ENCODE measurements at places on chromosomes 6 and 20.
A peak's percentile ranks its signal among the peaks of the same experiment; 100 is the strongest.

DNA sequence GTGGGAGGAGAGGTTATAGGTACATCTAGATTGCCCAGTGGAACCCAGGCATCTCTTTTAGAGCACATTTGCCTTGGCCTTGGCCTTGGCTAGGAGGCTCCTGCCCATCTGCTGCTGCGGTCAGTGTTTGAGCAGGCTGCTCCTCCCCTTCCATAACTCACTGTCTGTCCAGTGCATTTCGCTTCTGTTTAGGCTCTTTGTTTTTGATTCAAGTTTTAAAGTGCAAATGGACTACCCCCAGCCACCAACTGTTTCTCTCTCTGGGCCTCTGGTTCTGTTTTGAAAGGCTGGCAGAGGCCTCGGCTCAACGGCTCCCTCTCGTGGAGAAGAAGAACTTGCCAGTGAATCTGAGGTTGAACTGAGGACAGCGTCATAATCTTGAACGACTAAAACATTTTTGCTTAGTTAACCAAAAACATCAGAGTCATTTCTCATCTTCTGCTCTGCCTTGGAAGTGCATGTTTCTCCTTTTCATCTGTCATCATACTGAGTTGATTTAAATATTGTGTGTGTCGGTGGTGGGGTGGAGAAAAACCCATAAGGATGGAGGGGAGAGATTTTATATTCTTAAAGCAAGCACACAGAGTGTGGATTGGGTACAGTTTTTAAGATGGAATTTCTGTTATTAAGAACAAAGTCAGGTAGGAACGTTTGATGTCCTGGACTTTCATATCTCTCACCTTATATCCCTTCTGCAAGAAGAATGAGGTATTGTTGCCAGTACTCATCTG is 171.4 kb downstream of the DTNBP1 start:
- peaks cover 20% of the 10 kb centered on the region for H3K4me1 ChIP-seq
- no peak overlapping the region for H3K4me3 ChIP-seq
- peak; percentile 87 for DNase-seq
- no peaks in the 10 kb centered on the region for H3K27me3 ChIP-seq
- H3K36me3 ChIP-seq = no peaks in the 10 kb centered on the region

- no peak for DNase-seq
- H3K27ac ChIP-seq = no peak overlapping the region
- H3K4me3 ChIP-seq = no peak overlapping the region
- no peaks in the 10 kb centered on the region for H3K27me3 ChIP-seq
- peaks cover 26% of the 10 kb centered on the region for H3K4me1 ChIP-seq
- no peaks in the 10 kb centered on the region for H3K36me3 ChIP-seq
Observed at GRCh38 chr20:63944078-63944941, 11.9 kb downstream of the UCKL1 start.

DNA sequence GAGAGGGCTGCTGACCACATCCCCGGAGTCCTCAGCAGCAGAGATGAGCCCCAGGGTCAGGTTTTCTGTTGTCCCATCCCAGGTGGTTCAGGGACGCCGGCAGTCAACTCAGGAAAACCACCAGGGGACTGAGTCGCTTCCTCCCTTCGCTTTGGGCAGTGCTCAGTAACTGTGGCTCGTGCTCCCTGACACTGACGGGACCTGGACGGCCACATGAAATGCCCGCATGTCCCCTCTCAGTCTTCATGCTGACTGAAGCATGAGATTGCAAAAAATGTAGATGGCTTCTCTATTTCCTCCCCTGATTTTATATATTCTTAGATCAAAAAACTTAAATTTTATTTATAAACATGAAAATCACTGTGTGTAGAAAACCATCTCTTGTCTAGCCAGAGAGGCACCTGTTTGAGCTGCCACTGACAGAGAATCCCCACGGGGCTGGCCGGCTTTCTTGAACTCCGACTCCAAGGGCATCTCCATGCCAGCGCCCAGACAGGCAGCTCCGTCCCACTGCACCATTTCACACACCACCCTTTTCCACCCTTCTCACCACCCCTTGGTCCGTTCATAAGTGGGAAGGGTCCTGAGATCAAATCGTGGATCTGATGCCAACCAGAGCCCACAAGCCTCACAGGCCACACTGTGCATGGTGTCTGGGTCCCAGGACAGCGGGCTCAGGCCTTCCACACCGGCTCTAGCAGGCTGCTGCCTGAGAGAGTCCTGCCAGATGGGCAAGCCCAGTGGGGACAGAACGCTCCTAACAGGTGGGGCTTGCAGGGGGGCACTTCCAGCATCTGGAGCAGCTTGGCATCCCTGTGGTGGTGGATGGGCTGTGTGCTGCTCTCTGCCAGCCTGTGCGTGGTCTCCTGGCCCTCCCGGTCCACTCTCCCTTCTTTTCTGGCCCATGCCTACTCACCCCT is 98.2 kb downstream of the SMOC2 start:
- H3K27ac ChIP-seq = peak overlapping the region; percentile 75
- H3K4me1 ChIP-seq = peaks cover 69% of the 10 kb centered on the region
- H3K4me3 ChIP-seq = no peak overlapping the region
- H3K36me3 ChIP-seq = no peaks in the 10 kb centered on the region
- no peaks in the 10 kb centered on the region for H3K27me3 ChIP-seq

- peaks cover 2% of the 10 kb centered on the region for H3K4me1 ChIP-seq
- H3K27me3 ChIP-seq = no peaks in the 10 kb centered on the region
Observed at GRCh38 chr6:133774356-133774755, 114.6 kb upstream of the TCF21 start.
